ENCODE measurements at places on chromosomes 3 and 15. TPM values are rescaled to one million over a fixed set of nuclear protein-coding genes. Genes with fewer than 3 reads are reported as not detected.

The MLF1 gene
- 29.3 TPM for total RNA-seq

DNA sequence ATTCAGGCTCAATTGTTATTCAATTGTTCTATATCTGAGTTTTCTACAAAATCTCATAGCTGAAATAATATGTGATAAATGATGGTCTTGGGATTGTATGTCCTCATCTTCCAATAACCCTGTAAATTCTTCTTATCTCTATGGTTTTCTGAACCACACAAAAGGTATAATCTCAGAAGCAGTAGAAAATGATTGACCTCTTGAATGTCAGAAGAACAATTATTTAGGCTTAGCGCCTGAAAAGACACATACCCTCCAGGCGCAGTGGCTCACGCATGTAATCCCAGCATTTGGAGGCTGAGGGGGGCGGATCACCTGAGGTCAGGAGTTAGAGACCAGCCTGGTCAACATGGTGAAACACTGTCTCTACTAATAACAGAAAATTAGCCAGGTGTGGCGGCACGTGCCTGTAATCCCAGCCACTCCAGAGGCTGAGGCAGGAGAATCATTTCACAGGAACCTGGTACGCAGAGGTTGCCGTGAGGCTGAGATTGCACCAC lies 288.0 kb upstream of the TBC1D5 start:
- DNase-seq: no peak

DNA sequence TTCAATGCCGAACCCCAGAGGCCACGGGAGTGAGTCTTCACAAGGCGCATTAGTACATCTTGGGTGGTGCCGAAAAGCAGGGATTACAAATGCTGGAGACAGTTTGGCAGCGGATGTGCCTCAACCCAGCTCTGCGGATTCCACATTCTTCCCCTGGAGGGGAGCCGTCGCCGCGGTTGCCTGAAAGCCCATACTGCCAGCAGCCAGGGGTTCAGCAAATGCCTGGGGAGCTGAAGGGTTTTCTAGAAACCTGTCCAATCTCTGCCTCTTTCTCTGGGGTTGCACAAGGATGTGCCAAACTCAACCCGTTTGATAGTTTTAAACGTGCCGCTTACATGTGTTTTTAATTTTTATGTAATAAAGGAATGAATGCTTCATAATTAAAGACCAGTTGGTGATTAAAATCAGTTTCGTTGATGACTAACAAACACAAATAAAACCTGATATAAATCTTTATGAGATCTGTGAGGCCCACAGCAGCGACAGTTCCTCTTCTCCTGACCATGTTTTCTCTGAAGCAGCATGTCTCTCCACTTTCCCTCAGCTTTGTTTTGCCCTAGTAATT lies 74.6 kb upstream of the LEKR1 start:
- no peak for DNase-seq

DNA sequence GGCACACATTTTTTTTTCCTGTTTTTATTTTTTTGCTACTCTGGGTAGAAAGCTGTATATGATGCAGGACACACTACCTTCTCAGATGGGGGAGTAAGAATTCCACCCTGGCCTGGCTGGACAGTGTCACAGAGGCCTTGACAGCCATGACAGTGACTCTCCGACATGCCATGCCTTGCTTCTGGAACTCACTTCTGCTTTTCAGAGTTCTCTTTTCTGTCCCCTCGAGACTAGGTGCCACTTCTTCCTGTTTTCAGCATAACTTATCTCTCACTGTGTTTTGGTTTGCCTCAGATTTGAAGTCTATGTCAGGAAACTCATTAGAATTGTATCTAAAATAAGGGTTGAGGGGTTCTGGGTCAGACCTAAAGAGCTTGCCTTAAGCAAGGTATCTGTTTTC lies 69.1 kb upstream of the SEC13 start:
- no peak for DNase-seq

DNA sequence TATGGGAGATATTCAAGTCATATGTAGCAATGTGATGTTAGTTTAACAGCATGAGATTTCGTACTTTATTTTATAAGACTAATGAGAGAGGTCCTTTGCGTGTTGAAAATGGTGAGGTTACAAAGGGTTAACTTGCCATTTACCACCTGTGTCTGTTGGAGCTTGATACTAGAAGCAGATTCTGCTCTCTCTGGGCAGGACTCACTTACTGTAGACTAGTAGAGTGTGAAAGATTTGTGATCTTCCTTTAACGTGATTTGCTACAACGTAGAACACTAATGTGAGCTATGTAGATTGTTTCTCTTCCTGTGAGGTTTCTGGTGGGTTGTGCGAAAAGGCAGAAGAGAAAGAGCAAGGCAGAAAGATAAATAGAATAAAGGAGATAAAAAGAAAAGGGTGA lies 1.1 kb downstream of the TP63 start:
- DNase-seq: no peak

All from frontal cortex (tissue), 4 donors.